ENCODE measurements at places on chromosomes 1 and 21. TPM values are rescaled to one million over a fixed set of nuclear protein-coding genes. Genes with fewer than 3 reads are reported as not detected.

Gene OVAAL
- total RNA-seq, result not detected

Gene SLC6A9
- 7.4 TPM for total RNA-seq

Gene CFAP298
- 19.1 TPM for total RNA-seq

Gene ICOSLG
- 1.7 TPM for total RNA-seq

Gene SH2D1B
- 0.19 TPM for total RNA-seq

Gene AMY1C
- total RNA-seq, result not detected

Measured in omental fat pad (tissue), 4 donors.